ENCODE measurements at places on chromosomes 6 and 20. TPM values are rescaled to one million over a fixed set of nuclear protein-coding genes. Genes with fewer than 3 reads are reported as not detected.

GRCh38 chr6:7914991-7915789, 4.6 kb upstream of the TXNDC5 start:
- H3K27ac ChIP-seq = no peak overlapping the region
- H3K27me3 ChIP-seq = no peaks in the 10 kb centered on the region
- H3K4me1 ChIP-seq = peaks cover 10% of the 10 kb centered on the region

DNA sequence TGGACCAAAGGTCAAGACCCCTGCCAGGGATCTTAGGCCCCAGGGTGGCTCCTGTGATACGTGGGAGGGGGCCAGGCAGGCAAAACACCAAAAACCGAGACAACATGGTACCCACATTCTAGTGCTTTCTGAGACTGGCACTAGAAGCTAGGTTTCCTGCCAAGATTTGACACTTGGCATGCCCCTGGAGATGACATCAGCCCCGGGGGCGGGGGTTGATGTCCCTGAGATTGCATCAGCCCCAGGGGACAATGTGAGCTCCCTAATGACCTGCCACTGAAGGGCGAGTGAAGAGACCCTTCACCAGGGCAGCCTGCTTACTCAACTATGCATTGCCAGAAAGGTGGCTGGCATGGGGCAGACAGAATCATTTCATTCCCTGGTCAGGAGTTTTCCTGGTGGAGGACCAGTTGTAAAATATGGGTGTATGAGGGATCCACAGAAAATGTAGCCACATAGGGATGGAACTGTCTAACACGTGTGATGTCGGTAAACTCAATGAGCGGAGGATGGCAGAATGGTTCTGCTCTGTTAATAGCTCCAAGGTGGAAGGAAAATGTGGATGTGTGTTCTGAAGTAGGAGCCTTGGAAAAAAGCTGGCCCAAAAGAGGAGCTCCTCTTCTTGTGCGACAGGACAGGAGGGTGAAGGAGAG, 219.7 kb downstream of the UNC5CL start:
- peaks cover 3% of the 10 kb centered on the region for H3K27me3 ChIP-seq
- peak; percentile 12 for DNase-seq
- H3K4me1 ChIP-seq = no peaks in the 10 kb centered on the region
- H3K36me3 ChIP-seq = no peaks in the 10 kb centered on the region
- no peak overlapping the region for H3K27ac ChIP-seq

GRCh38 chr6:143615785-143616184, 62.0 kb upstream of the PHACTR2 start:
- H3K36me3 ChIP-seq = no peaks in the 10 kb centered on the region
- H3K27ac ChIP-seq = no peak overlapping the region
- H3K4me1 ChIP-seq = no peaks in the 10 kb centered on the region

DNA sequence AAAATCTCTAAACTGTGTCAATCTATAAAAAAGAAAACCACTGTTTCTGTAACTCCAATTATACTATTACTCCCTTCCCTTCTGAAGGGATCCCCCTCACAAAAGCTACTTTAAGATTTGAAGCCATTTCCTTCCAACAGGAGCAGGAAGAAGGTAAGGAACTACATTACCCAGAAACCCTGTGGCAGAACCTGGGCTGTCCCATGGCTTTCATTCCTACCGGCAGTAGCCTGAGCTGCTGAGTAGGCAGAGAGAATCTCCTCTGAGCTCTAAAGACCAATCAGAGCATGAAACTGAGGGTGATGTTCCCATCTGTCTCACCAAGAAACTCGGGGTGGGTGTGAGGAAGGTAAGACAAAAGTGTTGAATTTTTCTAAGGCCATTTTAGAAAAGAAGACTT, 108.0 kb upstream of the LRFN2 start:
- no peak overlapping the region for H3K4me3 ChIP-seq
- no peak for DNase-seq
- no peaks in the 10 kb centered on the region for H3K4me1 ChIP-seq
- H3K27me3 ChIP-seq = no peaks in the 10 kb centered on the region

The LAMA2 gene
- polyA plus RNA-seq = 5.8 TPM

GRCh38 chr20:33676121-33676520, 1.9 kb upstream of the NECAB3 start:
- H3K27ac ChIP-seq = peak overlapping the region; percentile 89
- no peak overlapping the region for H3K4me3 ChIP-seq
- H3K27me3 ChIP-seq = no peaks in the 10 kb centered on the region
- H3K36me3 ChIP-seq = peaks cover 9% of the 10 kb centered on the region
- H3K4me1 ChIP-seq = peaks cover 44% of the 10 kb centered on the region

The SGK2 gene
- polyA plus RNA-seq = 3.1 TPM
